ENCODE measurements at places on chromosomes 12 and 14.

GRCh38 chr12:131035245-131035681 is 81.6 kb downstream of the ADGRD1 start:
- DNase-seq, result no peak

DNA sequence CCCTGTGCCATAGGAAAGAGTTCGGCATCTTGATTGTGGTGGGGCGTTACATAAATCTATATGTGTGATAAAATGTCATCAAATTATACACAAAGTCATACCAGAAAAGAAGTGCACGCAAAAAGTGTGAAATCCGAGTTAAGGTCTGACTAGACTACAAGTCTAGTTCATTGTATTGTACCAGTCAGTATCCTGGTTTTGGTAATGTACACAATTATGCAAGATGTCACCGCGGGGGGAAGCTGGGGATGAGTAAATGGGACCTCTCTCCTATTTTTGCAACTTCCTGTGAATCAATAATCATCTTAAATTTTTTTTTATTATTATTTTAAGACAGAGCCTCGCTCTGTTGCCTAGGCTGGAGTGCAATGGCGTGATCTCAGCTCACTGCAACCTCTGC is 43.2 kb upstream of the BCL11B start:
- DNase-seq, result no peak

DNA sequence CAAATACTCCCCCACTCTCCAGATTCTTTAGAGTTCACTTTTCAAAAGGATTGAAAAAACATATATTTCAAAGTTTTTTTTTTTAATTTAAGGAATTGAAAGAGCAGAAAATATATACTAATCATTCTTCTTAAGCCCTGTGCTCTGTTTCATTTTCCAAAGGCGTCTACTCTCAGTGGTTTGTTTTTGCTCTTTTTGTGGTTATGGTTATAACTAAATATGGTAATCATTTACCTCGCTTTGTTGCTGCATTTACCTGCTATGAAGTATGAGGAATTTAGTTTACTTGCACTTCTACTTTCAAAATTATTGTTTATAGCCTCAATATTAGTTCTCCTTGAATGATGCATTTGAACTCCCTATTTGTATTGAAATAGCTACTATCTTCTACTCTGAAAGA is 55.9 kb upstream of the LRRK2 start:
- no peak for DNase-seq

DNA sequence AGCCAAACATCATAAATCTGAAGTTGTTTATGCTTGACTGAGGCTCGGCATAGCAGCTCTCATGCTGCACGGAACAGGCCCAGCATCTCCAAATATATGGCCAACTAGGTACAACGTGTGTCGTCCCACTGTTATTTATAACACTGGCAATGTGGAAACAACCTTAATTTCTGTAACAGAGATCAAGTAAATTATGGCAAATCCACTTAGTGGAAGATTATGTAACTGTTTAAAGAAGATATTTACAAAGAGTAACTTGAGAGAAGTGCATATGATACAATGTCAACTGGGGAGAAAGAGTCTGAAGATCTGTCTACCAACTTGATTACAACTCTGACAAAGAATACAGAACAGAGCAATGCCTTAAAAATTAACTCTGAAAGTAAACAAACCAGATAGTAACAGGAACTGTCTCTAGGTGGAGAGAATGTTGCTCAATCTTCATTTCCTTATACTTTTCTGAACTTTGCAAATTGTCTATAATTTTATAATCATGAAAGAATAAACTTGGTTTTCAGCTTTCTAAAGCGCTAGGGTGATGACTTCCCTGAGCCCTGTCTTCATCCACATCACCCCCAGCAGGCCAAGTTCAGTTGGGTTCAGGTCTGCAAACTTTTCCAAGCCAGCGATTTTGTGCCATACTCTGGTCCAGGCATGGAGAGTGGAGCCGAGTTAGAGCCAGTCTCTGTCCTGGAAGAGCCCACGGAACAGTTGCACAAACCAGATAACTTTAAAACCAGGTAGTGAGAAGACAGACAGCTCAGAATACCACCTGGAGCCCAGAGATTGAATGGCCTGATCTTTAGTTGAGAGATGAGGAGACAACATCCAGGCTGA is 44.3 kb upstream of the BDKRB2 start:
- DNase-seq, result no peak

DNA sequence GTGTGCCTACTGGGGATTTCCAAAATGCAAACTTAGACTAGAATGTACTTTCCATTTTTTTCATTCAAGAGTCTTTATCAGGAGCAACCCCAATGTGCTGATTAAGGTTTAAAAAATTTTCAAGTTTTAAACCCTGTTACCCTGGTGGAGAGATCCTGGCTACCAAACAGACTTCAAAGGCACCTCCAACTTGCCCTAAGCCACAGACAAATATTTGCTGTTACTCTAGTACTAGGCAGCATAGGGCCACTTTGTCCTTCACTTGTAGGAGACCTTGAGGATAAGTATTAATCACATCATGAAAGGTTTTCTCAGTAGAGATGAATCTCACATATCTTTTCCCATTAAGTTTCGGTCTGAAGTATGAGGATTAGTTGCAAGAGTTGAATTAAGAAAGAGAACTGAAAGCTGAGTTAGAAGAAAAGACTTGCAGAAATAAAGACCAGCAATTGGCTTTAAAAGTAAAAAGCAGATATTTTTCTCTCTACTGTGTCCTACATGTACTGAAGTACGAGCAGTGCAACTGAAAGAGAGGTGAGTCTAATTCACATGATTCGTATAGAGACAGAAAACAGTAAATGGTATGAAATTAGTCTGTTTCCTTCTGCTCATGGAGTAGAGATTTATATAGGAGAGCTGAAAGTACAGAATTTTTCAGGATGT is 28.3 kb downstream of the NTN4 start:
- no peak for DNase-seq

GRCh38 chr14:21414137-21414631 is 30.4 kb upstream of the SUPT16H start:
- no peak for DNase-seq

- DNase-seq, result no peak
These were observed 147.1 kb downstream of the SLC15A5 start for GRCh38 chr12:16130343-16130742.

DNA sequence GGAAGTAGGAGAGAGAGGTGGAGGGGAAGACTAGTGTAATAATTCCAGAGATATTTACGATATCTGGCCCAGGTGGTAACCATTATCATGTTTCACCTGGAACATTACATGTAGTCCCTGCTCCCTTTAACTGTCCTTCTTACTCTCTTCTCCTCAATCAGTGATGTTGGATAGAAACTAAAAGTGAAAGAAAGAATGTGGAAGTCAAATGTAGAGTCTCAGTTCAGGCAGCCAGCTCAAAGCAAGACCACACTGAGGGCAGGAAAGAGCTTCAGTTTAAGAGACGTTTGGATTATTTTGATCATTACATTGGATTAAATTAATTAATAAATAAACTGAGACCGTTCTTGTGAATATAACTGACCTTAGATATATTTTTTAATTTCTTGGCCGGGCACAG is 594.4 kb downstream of the FLRT2 start:
- DNase-seq, result no peak

DNA sequence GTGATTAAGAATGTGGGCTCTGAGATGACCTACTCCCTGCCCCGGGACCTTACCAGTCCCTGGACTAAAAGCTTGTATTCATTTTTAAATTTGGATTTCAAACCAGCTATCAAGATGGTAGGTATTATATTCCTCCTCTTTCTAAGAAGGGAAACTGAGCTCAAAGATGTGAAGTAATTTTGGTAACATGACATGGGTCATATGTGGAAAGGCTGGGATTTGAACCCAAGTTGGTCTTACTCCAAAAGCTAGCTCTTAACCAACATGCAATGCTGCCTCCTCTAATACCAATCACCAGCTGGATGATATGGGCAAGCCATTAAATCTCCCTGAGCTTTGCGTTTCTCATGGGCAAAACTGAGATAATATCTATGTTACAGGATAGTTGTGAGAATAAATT is 166.4 kb upstream of the SLC38A2 start:
- no peak for DNase-seq

DNA sequence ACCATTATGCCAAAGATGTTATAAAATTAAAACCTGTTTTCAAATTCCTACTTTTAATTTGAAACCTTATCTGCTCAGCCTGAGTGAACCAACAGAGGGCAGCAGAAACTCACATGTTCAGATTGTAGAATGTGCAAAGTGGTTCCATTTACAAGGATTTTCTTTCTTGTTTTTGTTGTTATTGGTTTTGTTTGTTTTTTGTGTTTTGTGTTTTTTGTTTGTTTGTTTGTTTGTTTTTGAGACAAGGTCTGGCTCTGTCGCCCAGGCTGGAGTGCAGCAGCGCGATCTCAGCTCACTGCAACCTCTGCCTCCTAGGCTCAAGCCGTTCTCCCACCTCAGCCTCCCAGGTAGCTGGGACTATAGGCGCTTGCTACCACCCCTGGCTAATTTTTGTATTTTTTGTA is 22.8 kb upstream of the GARIN2 start:
- DNase-seq, result no peak

DNA sequence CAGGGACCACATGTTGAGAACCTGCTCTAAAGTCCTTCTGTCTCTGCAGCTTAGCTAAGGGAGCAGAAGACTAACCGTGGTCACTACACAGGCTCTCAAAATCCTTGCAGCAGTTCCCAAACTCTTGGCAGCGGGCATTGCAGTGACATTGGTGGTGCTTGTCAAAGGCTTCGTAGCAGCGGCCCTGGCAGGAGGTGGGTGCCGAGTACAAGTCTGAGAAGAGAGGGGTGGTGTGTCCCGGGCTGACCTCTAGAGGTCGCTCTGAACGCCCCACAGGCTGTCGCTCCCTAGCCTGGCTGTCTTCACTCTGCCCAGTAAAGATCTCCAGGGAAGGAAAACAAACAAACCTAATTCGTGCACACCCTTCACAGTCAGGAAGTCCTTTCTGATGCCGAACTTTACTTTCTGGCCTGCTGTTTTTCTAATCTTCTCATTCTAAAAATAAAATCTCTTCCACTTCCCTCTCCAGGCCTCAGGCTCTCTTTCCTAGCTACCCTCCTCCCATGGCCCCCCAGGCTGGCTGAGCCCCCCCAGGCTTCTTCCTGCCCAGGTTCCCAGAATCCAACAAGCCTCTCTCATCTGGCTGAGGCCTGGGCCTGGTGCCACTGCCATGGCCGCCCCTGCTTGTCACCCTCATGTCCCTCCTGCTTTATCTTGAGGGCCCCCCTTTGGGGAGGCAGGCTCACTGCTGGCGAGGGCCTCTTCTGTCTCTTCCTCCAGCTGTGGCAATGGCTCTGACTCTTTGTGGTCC is 7.7 kb downstream of the ENDOU start:
- peak; percentile 21 for DNase-seq

All from stimulated activated CD4-positive, alpha-beta T cell treated with anti-CD3 and anti-CD28 coated beads, Interleukin-15, amount 100 ng/mL, for 1 hour (primary cell).